ENCODE measurements at places on chromosomes 1 and 21.

DNA sequence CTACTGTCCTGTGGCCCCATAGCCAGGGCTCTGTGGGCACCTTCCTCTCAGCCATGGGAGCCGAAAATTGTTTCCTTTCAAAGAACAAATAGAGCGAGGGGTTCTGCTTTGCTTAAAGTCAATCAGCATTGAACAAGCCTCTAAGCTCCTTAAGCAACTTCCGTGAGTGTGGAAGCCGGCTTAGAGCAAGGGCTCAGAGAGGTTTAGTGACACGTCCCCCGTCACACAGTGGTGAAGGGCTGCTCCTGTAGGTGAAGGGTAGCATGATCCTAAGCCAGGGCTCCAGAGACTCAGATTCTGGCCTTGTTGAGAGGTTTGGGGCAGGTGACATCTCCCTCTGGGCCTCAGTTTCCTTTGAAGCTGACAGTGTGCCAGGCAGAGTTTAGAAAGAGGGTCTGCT, 94.0 kb upstream of the WNT4 start:
- no peak for DNase-seq

DNA sequence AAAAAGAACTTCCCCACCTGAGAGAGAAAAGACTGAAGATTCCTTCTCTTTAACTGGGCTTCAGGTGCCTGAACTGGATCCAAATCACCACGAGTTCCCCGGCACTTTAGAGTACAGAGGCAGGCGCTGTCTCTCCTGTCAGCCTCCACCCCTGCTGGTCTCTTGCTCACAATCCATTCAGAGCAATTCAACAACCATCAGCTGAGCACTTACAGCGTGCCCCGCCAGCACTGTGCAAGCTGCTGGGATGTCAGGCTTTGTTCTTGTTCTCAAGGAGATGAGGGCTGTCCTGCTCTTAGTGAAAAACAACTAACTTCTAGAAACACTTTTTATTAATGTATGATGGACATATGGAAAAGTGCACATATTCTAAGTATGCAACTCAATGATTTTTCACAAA, 68.7 kb upstream of the VAMP3 start:
- DNase-seq = no peak

GRCh38 chr1:115879977-115880376, 39.1 kb upstream of the NHLH2 start:
- DNase-seq = no peak

- no peak for DNase-seq
These were observed 117.9 kb downstream of the RGS2 start for GRCh38 chr1:192926736-192927135.

- DNase-seq = no peak
These were observed 16.7 kb upstream of the PRDM15 start for GRCh38 chr21:41895643-41896493.

Data from COLO829 (cell line).